ENCODE measurements at places on chromosomes 1 and 21. TPM values are rescaled to one million over a fixed set of nuclear protein-coding genes. Genes with fewer than 3 reads are reported as not detected.

Gene CLEC20A
- total RNA-seq: not detected

Gene OR2M4
- total RNA-seq: not detected

Gene QSOX1
- total RNA-seq: 46.4 TPM

Gene BSND
- total RNA-seq: 0.14 TPM

Gene DMRTA2
- not detected for total RNA-seq

Gene PBX1
- 17.3 TPM for total RNA-seq
